ENCODE measurements at places on chromosomes 2 and 18.

GRCh38 chr2:135490376-135490775, 40.6 kb downstream of the ZRANB3 start:
- DNase-seq = no peak

GRCh38 chr2:238996331-238997136, 148.6 kb downstream of the TWIST2 start:
- no peak for DNase-seq

- no peak for DNase-seq
Measured at GRCh38 chr18:63987743-63988142, 17.9 kb downstream of the SERPINB8 start.

- no peak for DNase-seq
Measured at GRCh38 chr2:40034801-40035200, 255.7 kb upstream of the THUMPD2 start.

DNA sequence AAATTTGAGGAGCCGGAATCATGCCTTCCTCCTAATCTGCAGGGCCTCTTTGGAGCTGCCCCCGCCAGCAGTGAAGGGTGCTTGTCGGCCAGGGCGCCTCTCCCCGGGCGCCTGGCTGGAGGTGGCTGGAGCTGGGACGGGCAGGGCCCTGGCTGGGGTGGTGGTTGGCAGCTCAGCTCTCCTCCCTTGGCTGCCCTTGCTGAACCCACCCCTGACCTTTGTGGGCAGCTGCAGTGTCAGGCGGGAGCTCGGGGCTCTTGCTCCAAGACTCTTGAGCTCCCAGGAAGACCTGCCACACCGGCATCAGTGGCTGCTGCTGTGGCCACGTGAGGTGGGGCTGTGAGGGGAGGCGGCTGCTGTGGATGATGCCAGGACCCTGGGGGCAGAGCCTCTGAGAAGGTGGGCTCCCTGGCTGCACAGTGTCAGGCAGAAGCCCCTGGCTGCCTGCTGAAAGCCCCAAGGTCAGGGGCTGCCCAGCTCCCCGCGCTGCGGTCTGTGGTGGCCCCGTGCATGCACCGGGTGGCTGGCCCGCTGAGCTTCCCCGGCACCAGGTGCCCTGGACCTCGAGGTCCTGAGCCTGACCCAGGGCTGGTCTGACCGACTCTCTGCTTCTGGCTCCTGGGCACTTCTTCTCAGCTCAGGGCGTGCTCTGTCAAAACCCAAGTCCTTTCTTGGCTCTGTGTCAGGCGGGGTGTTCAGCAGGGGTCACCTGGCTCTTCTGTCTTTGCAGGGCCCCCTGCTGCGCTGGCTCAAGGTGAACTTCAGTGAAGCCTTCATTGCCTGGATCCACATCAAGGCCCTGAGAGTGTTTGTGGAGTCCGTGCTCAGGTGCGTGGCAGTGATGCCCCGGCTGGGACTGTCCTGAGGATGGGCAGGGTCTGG, 34.5 kb downstream of the PDIA6 start:
- no peak for DNase-seq

- no peak for DNase-seq
Measured at GRCh38 chr2:145012806-145013205, 492.9 kb upstream of the ZEB2 start.

DNA sequence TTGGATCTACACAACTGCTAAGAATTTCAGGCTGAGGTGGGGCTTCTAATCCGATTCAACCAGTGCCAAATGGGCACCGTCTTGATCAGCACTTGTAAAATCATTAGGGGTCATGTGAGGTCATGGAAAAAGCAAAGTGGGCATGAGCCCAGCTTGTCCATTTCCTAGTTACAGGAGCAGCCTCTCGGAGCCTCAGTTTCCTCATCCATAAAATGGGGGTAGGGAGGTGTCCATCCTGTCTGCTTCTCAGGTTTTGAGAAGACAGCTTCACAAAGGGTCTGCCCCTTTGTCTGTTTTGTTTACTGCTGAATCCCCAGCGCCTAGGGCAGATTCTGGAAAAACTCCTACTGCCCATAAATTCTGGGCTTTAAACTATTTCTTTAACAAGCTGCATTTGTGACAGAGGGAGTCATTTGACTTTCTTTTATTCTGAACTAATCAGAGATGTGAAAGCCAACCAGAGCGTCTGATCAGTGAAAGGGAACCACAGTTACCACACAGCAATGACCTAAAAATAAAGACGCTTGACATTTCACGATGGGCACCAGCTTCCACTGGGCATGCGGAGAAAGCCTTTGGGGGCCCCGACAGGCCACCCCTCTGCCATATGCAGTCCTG, 38.9 kb downstream of the DNMT3A start:
- no peak for DNase-seq

DNA sequence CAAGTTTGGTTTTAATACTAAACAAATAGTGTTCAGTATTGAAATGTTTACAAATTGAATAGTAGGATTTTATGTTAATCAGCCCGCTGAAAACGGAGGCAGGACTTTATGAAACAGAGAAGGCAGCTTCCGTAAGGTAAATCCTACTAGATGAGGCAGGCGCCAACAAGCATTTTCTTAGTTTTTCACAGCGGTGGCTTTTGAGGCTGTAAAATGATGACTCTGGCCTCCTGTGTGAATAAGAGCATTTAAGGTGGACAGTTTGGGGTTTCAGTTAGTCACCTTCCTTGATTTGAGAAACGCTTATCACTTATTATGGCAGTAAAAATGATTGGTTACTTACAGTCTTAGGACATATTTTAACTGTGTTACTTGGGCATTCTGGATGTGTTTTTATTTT, 212.9 kb downstream of the PTGR3 start:
- no peak for DNase-seq

- DNase-seq = no peak
Measured at GRCh38 chr2:172084395-172084644, 987 bp upstream of the DLX1 start.

- DNase-seq = no peak
Measured at GRCh38 chr18:61738042-61738441, 154.8 kb downstream of the RNF152 start.

DNA sequence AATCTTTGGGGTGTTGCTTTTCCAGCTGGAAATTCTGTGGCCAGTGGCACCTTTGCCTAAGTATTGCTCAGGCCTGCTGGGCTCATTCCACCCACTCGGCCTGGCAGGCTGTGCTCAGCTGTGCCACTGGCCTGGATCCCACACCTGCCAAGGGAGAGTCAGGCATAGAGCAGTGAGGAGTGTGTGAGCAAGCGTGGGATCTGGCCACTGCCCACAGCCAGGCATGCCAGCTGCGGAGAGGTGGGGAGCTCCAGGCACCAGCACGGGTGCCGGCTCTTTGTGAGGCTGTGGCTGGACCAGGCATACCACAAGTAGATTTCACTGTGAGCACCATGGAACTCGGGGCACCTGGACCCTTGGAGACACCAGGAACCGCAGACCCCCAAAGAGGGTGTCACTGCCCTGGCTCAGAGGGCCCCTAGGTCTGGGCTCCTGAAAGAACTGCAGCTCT, 118.1 kb upstream of the MAP2 start:
- DNase-seq = no peak
